Stimulated activated CD8-positive, alpha-beta memory T cell treated with anti-CD3 and anti-CD28 coated beads, Interleukin-2, amount 100 ng/mL, for 1 hour (primary cell): ENCODE measurements at places on chromosomes 16 and 17.

GRCh38 chr16:66425651-66426050, 1.4 kb upstream of the BEAN1 start:
- DNase-seq: no peak

GRCh38 chr17:78062596-78062995, 66.0 kb downstream of the TMC6 start:
- DNase-seq: no peak

DNA sequence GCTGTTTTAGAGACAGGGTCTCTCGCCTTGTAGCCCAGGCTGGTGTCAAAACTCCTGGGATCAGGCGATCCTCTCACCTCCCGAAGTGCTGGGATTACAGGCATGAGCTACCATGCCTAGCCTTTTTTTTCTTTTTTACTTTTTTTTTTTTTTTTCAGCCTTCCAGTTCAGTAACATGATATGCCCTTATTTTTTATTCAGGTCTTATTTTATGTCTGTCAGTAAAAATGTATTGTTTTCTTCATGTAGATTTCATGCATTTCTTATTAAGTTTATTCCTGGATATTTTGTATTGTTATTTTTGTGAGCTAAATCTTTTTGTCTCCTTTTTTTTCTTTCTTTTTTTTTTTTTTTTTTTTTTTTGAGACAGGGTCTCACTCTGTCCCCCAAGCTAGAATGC, 2.7 kb upstream of the FOXN1 start:
- DNase-seq: no peak

GRCh38 chr16:4876646-4877379, 29.5 kb downstream of the UBN1 start:
- DNase-seq: no peak

DNA sequence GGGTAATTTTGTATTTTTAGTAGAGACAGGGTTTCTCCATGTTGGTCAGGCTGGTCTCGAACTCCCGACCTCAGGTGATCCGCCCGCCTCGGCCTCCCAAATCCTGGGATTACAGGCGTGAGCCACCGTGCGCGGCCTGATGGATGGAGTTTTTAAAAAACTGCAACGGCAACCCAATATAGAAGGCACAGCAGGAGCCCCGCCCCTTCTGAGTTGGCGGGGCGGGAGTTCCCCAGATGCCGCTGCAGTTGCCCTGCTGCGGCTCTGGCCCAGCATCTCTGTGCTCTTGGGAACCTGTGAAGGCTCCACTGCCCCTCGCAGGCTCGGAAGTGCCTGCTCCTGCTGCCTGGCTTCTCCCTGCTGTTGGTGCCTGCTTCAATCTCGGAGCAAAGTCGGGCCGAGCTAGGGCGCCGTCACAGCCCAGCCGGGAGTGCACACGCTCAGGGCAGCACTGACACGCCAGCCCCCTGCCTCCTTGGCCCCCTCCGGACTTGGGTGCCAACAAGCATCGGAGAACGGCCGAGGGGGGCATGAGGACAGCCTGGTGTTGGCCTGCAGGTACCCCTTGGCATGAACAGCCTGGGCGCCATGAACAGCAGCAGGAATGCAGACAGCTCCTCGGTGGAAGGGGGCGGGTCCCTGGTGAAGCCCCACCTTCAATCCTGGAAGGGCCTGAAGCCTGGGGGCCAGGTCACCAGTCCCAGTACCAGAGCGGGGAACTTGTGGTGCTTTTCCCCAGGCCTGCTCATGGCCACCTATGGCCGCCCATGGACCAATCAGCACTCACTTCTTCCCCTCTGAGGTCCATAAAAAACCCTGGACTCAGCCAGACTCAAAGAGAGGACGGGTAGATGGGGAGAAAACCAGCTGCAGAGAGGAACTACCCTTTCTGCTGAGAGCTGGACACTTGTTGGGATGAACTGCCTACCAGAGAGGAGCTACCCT, 2.3 kb upstream of the NT5M start:
- DNase-seq: no peak

GRCh38 chr16:23745263-23745662, 9.6 kb upstream of the CHP2 start:
- DNase-seq: no peak

- DNase-seq: no peak
Measured at GRCh38 chr16:11677959-11678881, 10.0 kb downstream of the SNN start.

DNA sequence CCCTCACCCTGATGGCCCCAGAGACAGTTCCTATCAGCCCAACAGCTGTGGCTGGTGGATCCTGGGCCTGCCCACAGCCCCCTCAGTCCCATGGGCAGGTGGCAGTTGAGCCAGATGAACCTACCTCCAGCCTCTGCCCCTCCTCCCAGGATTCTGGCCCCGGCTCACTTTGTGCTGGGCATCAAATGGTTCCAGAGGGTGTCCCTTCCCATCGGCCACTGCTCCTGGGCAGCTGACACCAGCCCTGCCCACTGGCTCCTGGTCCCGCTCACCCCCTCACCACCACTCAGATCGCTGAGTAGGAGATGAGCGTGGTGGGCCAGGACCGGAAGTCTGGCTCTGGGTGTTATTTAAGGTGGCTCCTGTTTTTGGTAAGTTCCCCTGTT, 2.0 kb downstream of the TTYH2 start:
- DNase-seq: no peak

- DNase-seq: no peak
Measured at GRCh38 chr17:72976971-72977770, 115.3 kb downstream of the SLC39A11 start.

DNA sequence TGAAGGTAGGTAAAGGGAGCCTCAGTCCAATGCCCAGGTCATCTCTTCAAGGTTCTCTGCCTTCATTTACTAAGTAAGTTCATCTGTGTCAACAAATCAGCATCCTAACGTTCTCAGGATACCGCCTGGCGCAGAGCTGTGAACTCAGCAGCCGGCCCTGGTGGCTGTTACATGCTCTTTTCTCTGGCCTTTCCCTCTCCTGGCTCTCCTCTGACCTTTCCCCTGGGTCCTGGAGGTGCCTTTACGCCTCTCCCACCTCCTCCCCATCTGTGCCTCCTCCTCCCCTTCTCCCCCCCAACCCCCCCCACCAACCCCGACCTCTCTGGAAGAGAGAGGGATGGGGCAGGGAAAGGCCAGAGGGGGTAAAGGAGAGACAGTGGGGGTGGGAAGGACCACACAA, 19.5 kb downstream of the COTL1 start:
- no peak for DNase-seq

GRCh38 chr17:2070241-2071023, 15.5 kb downstream of the HIC1 start:
- no peak for DNase-seq

GRCh38 chr17:21250854-21251253, 2.4 kb downstream of the NATD1 start:
- DNase-seq: no peak

- DNase-seq: no peak
Measured at GRCh38 chr17:29608986-29609385, 13.7 kb downstream of the CORO6 start.

- DNase-seq: no peak
Measured at GRCh38 chr17:55177159-55177854, 87.5 kb upstream of the HLF start.
